Tibial nerve (tissue), 4 donors: ENCODE measurements at places on chromosomes 11 and 22.

DNA sequence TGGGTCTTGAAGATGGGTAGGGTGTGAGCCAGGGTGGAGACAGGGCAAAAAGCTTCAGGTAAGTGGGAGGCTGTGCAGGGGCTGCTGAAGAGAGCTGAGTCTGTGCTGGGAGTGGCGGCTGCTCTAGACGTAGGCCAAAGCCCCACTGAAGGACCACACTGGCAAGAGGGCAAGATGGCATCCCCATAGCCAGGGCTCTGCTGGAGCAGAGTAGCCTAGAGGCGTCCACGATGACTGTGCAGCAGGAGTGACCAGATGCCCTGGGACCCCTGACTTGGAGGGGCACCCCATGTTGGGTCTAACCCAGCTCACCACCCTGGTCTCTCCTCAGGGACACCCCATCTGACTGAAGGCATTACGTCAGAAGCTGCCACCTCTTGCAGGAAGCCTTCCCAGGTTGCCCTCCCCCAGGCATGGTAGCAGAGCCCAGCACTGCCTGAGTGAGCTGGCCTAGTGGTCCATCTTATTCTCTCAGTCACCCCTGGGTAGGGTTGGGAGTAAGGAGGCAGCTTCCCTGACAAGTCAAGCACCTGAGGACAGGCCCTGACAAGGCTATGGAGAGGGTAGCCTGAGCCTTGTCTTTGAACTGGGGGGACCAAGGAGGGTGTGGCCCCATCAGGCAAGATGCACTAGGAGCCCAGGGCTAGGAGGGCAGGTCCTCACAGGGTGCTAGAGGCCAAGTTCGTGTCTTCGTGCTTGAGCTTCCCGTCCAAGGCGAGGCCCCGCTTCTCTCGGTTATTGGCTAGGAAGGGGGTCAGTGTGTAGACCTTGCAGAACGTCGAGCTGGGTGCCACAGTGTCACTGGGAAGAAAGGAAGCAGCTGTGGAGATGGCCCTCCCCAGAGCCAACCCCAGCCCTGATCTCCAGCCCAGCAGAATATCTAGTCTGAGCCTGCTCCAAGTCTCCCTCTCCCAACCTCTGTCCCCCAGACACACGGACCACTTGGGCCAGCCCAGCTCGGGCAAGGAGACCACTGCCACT is 33.1 kb downstream of the TPBGL start:
- H3K4me1 ChIP-seq, result peaks cover 8% of the 10 kb centered on the region
- no peak overlapping the region for H3K4me3 ChIP-seq
- H3K27ac ChIP-seq, result no peak overlapping the region

DNA sequence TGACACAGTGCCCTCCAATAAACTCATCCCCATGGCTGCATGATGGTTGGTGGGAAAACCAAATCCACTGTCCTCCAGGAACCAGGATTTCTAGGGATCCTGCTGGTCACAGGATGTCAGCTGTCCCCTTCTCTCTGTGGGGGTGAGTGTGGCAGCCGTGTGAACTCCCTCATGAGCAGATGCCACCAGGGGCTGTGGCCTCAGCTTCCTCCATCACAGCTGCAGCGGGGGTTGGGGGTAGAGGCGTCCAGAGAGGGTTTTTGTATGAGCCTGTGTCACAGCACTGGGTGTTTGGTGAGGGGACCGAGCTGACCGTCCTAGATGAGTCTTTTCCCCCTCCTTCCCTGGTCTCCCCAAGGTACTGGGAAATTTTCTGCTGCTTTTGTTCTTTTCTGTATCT is 26.4 kb downstream of the IGLL5 start:
- no peaks in the 10 kb centered on the region for H3K27me3 ChIP-seq
- no peak for DNase-seq
- no peaks in the 10 kb centered on the region for H3K36me3 ChIP-seq
- no peak overlapping the region for H3K27ac ChIP-seq

DNA sequence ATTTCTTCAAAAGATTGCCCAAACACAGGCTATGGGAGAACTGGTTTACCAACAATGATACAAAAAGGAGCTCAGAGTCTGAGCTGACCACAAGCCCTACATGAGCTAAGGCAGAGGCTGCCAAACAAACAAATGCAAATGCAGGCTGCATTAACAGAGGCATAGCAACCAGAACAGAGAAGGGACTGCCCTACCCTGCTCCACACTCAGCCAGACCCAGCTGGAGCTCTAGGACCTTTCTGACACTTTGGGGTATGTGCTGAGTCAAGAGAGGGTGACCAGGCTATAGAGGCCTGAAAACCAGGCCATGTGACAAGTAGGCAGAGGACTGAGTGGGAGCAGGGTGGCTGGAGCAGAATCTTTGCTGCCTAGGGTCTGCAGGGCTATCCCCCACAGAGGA is 17.8 kb upstream of the P2RY2 start:
- H3K27me3 ChIP-seq, result no peaks in the 10 kb centered on the region
- no peaks in the 10 kb centered on the region for H3K36me3 ChIP-seq
- H3K4me3 ChIP-seq, result no peak overlapping the region
- no peak for DNase-seq
- H3K27ac ChIP-seq, result no peak overlapping the region

GRCh38 chr11:35343033-35343598 is 76.2 kb downstream of the SLC1A2 start:
- DNase-seq, result no peak
- H3K27ac ChIP-seq, result no peak overlapping the region
- H3K4me1 ChIP-seq, result no peaks in the 10 kb centered on the region

GRCh38 chr11:69326622-69327219 is 32.8 kb downstream of the MYEOV start:
- H3K4me3 ChIP-seq, result no peak overlapping the region
- no peak overlapping the region for H3K27ac ChIP-seq
- DNase-seq, result no peak
- H3K36me3 ChIP-seq, result no peaks in the 10 kb centered on the region

DNA sequence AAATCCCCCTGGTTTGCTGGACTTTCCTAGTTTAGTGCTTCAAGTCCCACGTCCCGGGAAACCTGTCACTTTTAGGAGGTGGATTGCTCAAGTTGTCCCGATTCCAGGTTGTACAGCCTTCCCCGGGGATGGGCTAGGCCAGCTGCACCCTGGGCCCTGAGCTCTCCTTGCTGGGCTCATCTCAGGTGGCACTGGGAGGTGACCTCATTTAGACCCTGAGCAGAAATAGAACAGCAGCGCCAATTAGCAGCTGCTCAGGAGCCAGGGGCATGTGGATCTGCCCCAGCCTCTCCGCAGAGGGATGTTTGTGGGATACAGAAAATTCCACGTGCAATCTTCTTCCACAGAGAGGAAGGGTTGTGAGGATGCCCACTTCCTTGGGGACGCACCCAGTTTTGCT is 9.6 kb upstream of the CERK start:
- DNase-seq, result no peak
- H3K4me3 ChIP-seq, result no peak overlapping the region
- H3K27ac ChIP-seq, result no peak overlapping the region
- no peaks in the 10 kb centered on the region for H3K27me3 ChIP-seq
- H3K4me1 ChIP-seq, result peaks cover 24% of the 10 kb centered on the region

- peak overlapping the region; percentile 1 for H3K4me3 ChIP-seq
- H3K27me3 ChIP-seq, result no peaks in the 10 kb centered on the region
- no peak for DNase-seq
These were observed 41.8 kb upstream of the DLAT start for GRCh38 chr11:111983187-111983986.

GRCh38 chr11:1301220-1302000 is 8.0 kb downstream of the TOLLIP start:
- no peak for DNase-seq
- H3K27ac ChIP-seq, result no peak overlapping the region
- peaks cover 42% of the 10 kb centered on the region for H3K4me1 ChIP-seq
- no peak overlapping the region for H3K4me3 ChIP-seq
